ENCODE measurements at places on chromosomes 1 and 21. TPM values are rescaled to one million over a fixed set of nuclear protein-coding genes. Genes with fewer than 3 reads are reported as not detected.

- no peak for DNase-seq
These were observed 183.4 kb upstream of the PTBP2 start for GRCh38 chr1:96538111-96538641.

GRCh38 chr1:67214420-67215174 lies 48.3 kb downstream of the IL23R start:
- peak; percentile 57 for DNase-seq

GRCh38 chr1:79113836-79114235 lies 107.3 kb upstream of the ADGRL4 start:
- no peak for DNase-seq

DNA sequence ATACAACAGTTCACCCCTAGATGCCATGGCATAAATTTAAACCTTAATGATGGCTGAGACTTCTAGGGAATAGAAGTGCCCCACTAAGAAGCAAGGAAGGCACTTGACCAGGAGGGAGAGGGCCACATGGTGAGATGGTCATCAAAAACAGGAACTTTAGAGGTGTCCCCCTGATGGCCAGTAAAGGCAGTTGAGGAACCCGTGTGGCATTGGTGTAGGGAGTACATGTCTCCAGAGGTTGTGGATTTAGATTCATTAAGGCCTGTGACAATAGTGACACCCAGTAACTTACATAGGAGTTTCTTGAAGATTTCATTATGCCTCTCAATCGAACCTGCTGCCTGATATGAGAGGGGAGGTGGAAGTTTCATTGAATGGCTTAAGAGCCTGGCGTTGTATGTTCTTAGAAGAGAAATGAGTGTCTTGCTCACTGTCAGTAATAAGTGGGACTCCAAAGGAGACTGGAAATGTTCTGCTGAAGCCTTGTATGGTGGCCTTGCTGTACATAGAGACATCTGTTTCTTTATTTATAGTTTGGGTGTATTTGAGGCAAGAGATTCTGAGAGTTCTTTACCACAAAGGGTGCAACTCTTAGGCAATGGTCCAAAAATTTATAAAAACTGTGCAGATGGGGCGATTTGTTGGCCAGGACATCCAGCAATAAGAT lies 27.9 kb downstream of the EDARADD start:
- no peak for DNase-seq

GRCh38 chr1:155776414-155776813 lies 80.6 kb downstream of the GON4L start:
- DNase-seq = no peak

DNA sequence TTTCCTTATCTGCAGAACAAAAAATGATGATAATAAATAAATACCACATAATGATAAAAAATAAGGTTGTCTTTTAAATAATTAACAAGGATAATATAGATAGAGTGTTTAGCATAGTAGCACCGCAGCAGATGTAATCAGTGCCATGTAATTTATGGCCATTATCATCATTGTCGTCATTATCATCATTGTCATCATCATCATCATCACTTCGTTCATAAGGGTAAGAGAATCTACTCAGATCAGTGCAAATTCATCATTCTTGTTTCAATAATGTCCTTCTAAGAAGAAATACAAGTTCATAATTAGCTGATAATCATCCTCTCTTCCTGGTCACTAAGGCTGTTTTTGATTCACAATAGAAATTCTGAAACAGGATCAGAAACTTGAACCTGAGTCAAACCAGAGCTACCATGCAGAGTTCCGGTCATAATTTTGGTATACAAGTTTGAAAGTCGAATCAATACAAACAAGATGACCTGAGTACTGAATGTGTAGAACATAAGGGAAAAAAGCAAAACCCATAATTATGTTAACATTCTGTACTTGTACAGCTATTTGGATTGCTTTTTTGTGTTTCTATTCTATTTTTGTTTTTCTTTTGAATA lies 172.0 kb downstream of the LRRC40 start:
- no peak for DNase-seq

- DNase-seq = no peak
These were observed 22.4 kb downstream of the EDN2 start for GRCh38 chr1:41461790-41462679.

C1orf198 gene
- 71.2 TPM for total RNA-seq

All from Caki2 (cell line).